Activated CD4-positive, alpha-beta T cell treated with anti-CD3 and anti-CD28 coated beads, Interleukin-2, amount 10 ng/mL, durations not matched to agents 24 days and 14 days (primary cell): ENCODE measurements at places on chromosomes 3 and 15. TPM values are rescaled to one million over a fixed set of nuclear protein-coding genes. Genes with fewer than 3 reads are reported as not detected.
A peak's percentile ranks its signal among the peaks of the same experiment; 100 is the strongest.

DNA sequence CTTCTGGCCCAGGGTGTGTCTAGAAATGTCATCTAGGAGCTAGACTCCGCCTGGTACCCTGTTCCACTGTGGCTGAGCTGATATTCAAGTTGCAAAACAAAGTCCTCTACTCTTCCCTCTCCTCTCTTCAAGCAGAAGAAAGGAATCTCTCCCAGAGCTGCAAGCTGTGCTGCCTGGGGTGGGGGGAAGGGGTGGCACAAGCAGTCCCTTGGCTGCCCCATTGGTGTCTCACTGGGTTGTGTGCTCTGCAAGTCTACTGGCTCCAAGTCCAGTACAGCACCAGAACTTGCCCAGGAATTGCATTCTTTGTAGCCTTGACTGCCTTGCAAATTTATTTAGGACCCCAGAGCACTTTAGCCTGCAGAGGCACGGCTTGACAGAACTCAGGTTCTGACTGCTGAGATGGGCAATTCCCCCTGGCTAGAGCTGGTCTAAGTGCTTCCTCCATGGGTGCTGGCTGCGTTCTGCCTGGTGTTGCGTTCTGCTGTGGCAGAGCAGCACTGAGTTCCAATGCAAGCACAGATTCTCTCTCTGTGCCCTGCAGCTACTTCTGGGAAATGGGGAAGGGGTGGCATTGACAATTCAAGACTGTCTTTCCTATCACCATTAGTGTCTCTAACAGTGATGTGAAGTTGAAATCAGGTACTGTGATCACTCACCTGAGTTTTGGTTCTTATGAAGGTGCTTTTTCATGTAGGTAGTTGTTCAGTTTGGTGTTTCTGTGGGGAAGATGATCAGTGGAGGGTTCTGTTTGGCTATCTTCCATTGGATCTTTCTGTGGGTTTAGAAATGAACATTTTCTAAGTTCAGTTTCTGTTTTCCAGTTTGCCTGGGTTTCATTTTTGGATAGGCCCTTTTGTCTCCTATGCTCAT is 39.5 kb downstream of the OXSR1 start:
- no peaks in the 10 kb centered on the region for H3K27me3 ChIP-seq
- peaks cover 45% of the 10 kb centered on the region for H3K4me1 ChIP-seq
- peaks cover 46% of the 10 kb centered on the region for H3K36me3 ChIP-seq
- H3K27ac ChIP-seq = peak overlapping the region; percentile 85
- peak overlapping the region; percentile 2 for H3K4me3 ChIP-seq

Gene MESP1
- total RNA-seq = 5.6 and 7.3 TPM in 2 replicates

GRCh38 chr15:57198654-57199291 is 177.5 kb upstream of the CGNL1 start:
- peaks cover 10% of the 10 kb centered on the region for H3K36me3 ChIP-seq
- H3K27ac ChIP-seq = no peak overlapping the region
- no peaks in the 10 kb centered on the region for H3K27me3 ChIP-seq
- H3K4me3 ChIP-seq = no peak overlapping the region

- H3K4me3 ChIP-seq = no peak overlapping the region
- H3K27me3 ChIP-seq = no peaks in the 10 kb centered on the region
- DNase-seq = no peak
- H3K4me1 ChIP-seq = no peaks in the 10 kb centered on the region
- H3K36me3 ChIP-seq = no peaks in the 10 kb centered on the region
- H3K27ac ChIP-seq = no peak overlapping the region
Observed at GRCh38 chr3:77414881-77415280, 375.0 kb downstream of the ROBO2 start.

GRCh38 chr15:72737723-72738122 is 45.8 kb downstream of the ADPGK start:
- H3K27me3 ChIP-seq = no peaks in the 10 kb centered on the region
- no peak overlapping the region for H3K27ac ChIP-seq
- DNase-seq = no peak

DNA sequence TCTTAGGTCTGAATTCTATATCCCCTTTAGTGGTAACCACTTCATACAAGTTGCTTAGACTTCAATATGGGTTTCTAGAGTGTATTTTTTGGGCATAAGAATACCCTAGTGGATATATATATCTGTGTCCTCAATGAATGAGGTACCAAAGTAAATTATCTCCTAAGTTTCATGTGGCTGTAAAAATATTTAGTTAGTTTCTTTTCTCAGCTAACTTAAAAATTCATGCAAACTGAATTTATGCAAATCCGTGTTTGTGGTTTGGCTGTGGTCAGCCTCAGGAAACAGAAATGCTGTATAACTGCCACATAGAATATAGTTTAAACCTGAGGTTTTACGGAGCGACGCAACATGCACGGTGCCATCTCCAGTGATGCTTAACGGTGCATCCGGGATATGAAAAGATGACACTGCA is 80.3 kb downstream of the PEX5L start:
- H3K27ac ChIP-seq = no peak overlapping the region
- H3K4me3 ChIP-seq = no peak overlapping the region
- peaks cover 18% of the 10 kb centered on the region for H3K4me1 ChIP-seq
- DNase-seq = peak; percentile 84

DNA sequence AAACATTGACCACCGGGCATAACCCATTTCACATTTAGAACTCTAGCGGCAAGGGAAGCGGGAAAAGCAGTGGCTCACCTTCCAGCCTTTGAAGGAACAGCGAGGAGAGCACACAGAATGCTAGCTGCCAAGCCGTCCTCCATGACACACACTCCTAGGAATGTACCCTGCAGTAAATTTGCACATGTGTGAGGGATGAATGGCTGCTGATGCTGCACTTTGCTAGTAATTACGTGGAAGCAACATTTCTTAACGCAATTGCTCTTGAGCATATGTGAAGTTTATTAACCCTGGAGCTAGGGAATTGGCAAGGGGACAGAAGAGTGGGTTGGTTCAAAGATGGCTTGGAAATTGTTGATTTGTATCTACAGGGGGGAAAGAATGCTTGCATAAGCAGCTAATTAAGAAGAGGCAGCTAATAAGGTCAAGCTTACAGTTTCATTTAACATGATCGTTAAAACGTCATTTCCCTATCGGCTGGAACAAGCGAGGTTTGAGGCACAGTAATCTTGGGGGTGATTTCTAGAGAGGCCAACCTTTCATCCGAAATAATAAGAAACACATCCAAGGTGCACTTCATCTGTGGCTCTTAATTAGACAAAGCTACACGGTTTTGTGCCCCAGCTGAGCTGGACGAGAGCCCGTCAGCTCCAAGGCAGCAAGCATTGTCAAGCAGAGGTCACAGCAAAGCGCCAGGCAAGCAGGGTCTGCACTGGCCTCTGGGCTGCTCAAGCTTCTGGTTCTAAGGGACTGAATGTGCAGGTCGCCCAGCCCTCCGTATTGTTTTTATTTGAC is 123.4 kb downstream of the CHSY1 start:
- H3K27me3 ChIP-seq = peaks cover 5% of the 10 kb centered on the region
- H3K36me3 ChIP-seq = peaks cover 2% of the 10 kb centered on the region
- peaks cover 55% of the 10 kb centered on the region for H3K4me1 ChIP-seq
- no peak for DNase-seq
